Memory B cell (primary cell): ENCODE measurements at places on chromosomes 1 and 21.
A peak's percentile ranks its signal among the peaks of the same experiment; 100 is the strongest.

- H3K27ac ChIP-seq: no peak overlapping the region
- H3K36me3 ChIP-seq: no peaks in the 10 kb centered on the region
- no peak overlapping the region for H3K4me3 ChIP-seq
- H3K4me1 ChIP-seq: no peaks in the 10 kb centered on the region
- H3K27me3 ChIP-seq: no peaks in the 10 kb centered on the region
Observed at GRCh38 chr21:16258844-16259611, 529.2 kb downstream of the USP25 start.

DNA sequence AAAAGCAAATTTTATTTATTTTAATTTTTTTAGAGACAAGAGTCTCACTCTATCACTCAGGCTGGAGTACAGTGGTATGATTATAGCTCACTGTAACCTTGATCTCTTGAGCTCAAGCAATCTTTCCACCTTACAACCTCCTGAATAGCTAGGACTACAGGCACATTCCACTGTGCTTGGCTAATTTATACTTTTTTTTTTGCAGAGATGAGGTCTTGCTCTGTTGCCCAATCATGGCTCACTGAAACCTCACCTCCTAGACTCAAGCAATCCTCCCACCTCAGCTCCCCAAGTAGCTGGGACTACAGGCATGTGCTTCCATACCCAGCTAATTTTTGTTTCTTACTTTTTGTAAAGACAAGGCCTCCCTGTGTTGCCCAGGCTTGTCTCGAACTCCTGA is 49.5 kb downstream of the DR1 start:
- DNase-seq: no peak
- no peak overlapping the region for H3K27ac ChIP-seq
- no peaks in the 10 kb centered on the region for H3K27me3 ChIP-seq
- no peaks in the 10 kb centered on the region for H3K36me3 ChIP-seq
- H3K4me1 ChIP-seq: no peaks in the 10 kb centered on the region

GRCh38 chr1:220521778-220522177 is 6.2 kb upstream of the MARK1 start:
- H3K27ac ChIP-seq: no peak overlapping the region
- H3K4me1 ChIP-seq: no peaks in the 10 kb centered on the region
- DNase-seq: no peak
- no peak overlapping the region for H3K4me3 ChIP-seq
- H3K36me3 ChIP-seq: no peaks in the 10 kb centered on the region

DNA sequence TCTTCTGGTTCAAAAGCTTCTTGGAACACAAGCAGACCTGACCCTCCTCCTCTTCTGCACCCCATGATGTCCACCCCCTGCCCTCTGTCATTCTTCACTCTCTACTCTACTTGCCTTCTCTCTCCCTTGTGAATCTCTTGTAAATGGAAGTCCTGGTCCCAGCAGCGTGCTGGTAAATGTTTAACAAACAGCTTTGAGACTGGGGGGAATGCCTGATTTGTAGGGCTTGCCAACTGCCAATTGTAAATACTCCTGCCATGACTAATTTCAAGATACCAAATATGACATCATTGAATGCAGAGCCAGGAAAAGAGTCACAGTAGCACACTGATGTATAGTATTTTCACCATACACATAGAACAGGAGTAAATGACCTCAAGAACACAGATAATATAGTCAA is 40.9 kb upstream of the LRRN2 start:
- H3K27ac ChIP-seq: no peak overlapping the region
- DNase-seq: no peak
- no peaks in the 10 kb centered on the region for H3K36me3 ChIP-seq
- H3K4me1 ChIP-seq: no peaks in the 10 kb centered on the region

- H3K4me3 ChIP-seq: no peak overlapping the region
- DNase-seq: no peak
- peaks cover 8% of the 10 kb centered on the region for H3K27me3 ChIP-seq
- H3K36me3 ChIP-seq: no peaks in the 10 kb centered on the region
Observed at GRCh38 chr1:40928699-40929098, 50.8 kb upstream of the CTPS1 start.

- H3K4me3 ChIP-seq: no peak overlapping the region
- H3K27me3 ChIP-seq: peaks cover 12% of the 10 kb centered on the region
- no peaks in the 10 kb centered on the region for H3K4me1 ChIP-seq
- peaks cover 1% of the 10 kb centered on the region for H3K36me3 ChIP-seq
Observed at GRCh38 chr1:243968413-243968812, 82.7 kb upstream of the ZBTB18 start.

- H3K27me3 ChIP-seq: no peaks in the 10 kb centered on the region
- no peak overlapping the region for H3K27ac ChIP-seq
- no peak for DNase-seq
Observed at GRCh38 chr1:214637722-214638458, 34.9 kb downstream of the CENPF start.

GRCh38 chr1:85109475-85109874 is 61.2 kb upstream of the MCOLN3 start:
- peaks cover 3% of the 10 kb centered on the region for H3K27me3 ChIP-seq
- no peaks in the 10 kb centered on the region for H3K4me1 ChIP-seq
- H3K27ac ChIP-seq: no peak overlapping the region

- H3K27me3 ChIP-seq: peaks cover 15% of the 10 kb centered on the region
- H3K4me1 ChIP-seq: no peaks in the 10 kb centered on the region
- H3K27ac ChIP-seq: no peak overlapping the region
Observed at GRCh38 chr1:227913396-227913763, 34.4 kb downstream of the WNT9A start.

GRCh38 chr1:147547065-147547464 is 5.8 kb downstream of the BCL9 start:
- H3K27me3 ChIP-seq: peaks cover 28% of the 10 kb centered on the region
- no peaks in the 10 kb centered on the region for H3K36me3 ChIP-seq
- no peak overlapping the region for H3K27ac ChIP-seq
- H3K4me1 ChIP-seq: peaks cover 11% of the 10 kb centered on the region

- DNase-seq: no peak
- no peak overlapping the region for H3K4me3 ChIP-seq
Observed at GRCh38 chr1:932776-933602, 9.3 kb downstream of the SAMD11 start.

DNA sequence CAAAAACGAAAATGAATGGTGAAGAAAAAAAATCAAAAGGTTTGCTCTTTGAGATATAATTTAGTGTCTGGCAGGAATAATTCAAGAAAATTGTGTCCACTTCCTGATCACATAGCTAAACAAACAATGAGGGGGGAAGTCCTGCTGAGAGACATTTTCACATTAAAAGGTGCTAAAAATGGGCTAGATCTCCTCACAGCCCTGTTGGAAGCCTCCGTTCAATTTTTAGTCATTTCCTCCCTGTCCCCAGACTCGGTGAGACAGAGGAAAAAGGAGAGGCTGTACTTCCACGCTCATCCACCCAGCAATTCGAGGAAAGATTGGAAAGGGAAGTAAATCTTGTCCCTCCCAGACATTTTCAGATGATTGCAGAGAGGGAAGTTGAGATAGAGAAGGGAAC is 103.7 kb downstream of the BARHL2 start:
- no peaks in the 10 kb centered on the region for H3K4me1 ChIP-seq
- no peak for DNase-seq

- H3K36me3 ChIP-seq: no peaks in the 10 kb centered on the region
- DNase-seq: peak; percentile 32
Observed at GRCh38 chr21:43719748-43720538, 1.0 kb downstream of the PDXK start.
